Type B pancreatic cell (in vitro differentiated cells): ENCODE measurements at places on chromosomes 13 and 19.
A peak's percentile ranks its signal among the peaks of the same experiment; 100 is the strongest.

DNA sequence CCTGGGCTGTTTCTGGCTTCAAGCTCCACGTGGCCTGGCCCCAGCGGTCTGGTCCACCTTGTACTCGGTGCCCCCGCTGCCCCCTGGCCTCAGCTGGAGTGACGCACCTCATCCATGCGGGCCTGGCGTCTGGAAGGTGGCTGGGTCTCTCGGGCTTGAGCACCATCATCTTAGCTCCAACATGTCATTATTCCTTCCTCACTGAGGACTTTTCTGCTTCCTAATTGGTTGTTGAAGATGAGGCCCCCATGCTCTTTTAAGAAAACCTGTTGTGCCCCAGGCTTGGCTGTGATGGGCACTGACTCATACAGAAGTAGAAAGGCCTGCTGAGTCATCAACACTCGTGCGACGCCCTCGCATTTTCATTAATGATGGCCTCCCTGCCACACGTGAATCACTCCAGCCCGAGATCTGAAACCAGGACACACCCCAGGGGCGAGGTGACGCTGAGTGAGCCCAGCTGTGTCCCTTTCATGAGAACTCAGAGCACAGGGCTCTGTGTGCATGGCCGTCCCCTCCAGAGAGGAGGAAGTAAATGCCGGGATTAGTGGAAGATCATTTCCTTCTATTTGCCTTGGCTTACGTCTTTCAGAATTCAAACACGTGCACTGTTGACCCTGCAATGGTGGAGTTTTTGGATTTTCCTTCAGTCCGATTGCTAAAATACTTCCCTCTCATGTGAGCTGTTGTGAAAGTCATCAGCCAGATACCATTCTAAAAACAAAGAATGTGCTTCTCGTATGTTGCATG, 14.0 kb upstream of the GJA3 start:
- DNase-seq = no peak

GRCh38 chr13:104810242-104810641, 1725.2 kb downstream of the EFNB2 start:
- DNase-seq = no peak

- DNase-seq = no peak
Observed at GRCh38 chr13:39577203-39577602, 25.8 kb downstream of the LHFPL6 start.

DNA sequence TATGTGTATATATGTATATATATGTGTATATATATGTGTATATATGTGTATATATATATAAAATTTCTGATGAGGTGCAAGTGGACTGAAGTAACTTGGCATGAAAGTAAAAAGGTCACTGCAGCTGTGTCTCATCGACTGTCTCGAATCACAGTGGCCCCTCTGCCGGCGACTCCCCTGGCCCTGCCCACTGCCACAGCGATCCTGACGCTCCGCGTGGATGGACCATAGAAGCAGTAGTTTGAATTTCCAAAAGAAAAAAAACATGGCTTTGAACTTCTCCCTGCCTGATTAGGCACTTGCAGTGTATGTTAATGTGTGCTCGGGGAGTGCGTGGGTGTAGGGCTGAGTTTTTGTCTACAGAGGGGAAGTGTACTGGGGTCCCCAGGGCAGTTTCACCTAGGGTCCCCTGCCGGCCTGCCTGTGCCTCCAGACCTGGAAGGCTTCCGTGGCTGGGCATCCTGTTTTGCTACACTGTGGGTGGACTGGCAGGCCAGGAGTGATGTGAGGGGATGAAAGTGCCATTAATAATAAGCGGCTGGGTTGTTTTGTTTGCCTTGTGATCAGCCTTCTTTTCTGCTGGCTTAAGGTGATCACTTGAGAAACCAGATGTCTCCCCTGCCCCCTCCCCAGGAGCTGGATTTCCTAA, 10.8 kb downstream of the ZIC5 start:
- peak; percentile 67 for DNase-seq

DNA sequence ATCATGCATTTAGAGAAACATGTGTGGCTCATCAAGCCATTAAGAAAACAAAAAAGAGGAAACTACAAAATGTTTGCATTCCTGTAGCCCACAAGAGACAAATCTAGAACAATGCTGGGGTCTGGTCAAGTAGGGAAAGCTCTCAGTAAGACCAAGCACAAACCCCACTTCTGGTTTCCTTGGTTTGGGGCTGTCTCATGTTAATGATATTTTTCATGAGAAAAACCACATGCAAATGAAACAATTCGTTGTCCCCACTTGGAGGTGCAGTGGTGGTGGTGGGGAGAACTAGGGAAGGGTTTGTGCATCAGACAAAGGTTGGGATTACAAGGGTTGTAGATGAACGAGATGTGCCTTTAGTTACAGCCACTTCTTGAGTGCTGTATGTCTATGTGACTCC, 7.0 kb upstream of the RB1 start:
- DNase-seq = no peak

- no peak for DNase-seq
Observed at GRCh38 chr19:46571495-46571894, 29.6 kb upstream of the CALM3 start.

DNA sequence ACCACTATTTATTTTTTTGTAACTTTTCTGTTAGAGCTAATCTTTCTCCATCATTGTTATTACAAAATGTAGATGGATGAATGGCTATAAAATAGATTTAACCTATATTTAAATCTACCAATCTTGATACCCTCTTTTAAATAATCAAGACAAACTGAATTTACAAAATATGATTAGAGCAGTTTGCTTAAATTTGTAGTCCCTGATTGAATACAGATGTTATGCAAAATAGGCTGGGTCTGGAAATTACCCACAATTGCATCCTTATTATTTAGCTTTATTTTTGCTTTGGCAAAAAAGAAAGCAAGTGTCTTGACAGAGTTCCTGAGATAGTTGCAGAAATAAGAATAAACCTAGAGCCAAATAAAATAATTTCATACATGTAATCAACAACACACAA, 352.8 kb downstream of the KLF12 start:
- no peak for DNase-seq
